ENCODE measurements at places on chromosomes 2 and 18.

- DNase-seq = no peak
Measured at GRCh38 chr2:44388877-44389276, 27.1 kb downstream of the CAMKMT start.

- DNase-seq = no peak
Measured at GRCh38 chr2:8030573-8031303, 651.1 kb upstream of the ID2 start.

DNA sequence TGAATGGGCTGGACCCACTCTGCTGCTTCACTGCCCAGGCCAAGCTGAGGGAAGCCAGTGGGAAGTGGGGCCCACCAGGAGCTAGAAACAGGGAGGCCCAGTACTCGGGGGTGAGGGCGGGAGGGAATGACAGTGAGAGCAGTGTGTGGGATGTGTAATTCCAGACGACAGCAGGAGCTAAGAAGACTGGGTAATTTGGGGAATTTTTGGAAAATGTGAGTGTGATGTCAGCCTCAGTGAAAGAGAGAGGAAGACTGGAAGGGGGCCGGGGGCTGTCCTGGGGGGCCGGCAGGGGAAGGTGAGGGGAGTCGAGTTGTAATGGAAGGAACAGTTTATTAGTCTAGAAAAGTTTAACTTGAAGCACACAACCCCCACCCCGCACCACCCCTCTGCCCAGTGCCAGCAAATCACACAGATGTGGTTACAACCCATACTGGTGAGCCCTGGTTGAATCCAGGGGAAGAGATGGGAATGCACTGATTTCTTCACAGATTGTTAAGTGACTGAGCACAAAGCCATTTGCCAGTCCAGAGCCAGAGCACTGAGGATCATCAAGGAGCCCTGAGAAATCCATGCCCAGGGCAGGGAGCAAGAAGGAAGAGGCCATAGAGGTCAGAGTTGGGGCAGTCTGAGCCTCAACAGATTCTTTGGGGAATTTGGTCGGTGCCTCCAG lies 76.7 kb upstream of the PKDCC start:
- DNase-seq = no peak

DNA sequence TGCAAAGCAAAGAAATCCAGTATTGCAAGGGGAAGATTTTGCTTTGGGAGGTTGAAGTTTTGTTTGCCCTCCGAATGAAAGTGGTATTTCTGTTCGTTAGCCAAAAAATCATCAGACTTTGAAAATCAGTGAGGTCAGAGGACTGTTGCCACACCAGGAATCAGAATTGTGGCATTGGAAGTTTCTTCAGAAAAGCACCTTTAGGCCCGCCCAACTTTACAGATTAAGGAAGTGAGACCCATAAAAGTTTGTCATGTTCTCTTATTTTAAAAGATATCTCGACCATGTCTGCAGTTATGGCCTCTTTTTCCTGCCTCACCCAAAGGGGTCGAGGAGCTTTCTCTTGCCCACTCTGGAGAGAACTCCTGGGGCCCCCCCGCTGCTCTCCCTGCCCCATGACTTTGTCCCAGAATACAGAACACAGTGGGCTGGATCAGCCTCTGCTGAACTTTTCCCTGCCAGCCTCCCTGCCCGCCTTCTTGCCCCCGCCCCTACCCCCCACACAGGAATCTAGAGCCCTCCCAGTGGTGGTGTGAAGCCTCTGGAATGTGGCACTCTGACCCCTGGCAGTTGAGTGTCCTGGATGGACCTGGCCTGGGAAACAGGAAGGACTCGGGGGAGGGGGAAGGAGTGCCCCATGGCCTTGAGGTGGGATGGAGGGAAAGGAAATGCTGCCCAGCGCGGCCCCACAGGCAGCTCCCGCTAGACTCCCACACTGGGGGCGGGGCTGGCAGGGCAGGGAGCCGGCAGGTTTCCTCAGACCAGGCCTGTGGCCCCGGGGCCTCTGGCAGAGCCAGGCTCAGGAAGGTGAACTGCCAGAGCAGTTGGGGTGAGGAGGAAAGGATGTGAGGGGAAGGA lies 25.3 kb downstream of the CRIM1 start:
- DNase-seq = peak; percentile 86

DNA sequence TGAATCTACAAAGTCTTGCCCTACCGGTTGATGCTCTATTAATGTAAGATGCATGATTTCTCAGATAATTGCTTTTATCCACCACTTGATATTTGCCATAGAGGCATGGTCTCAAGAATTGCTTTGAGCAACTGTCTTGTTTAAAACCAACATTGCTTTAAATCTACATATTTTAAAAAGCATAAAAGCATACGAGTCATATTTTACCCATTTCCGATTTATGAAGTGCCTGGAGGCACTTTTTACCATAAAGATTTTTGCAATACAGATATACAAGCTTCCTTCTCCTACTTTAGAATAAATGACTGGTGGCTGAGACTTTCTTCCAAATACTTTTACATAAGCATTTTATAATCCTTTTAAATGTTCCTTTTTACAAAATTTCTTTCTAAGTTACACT lies 517.6 kb downstream of the TXNL1 start:
- DNase-seq = no peak

DNA sequence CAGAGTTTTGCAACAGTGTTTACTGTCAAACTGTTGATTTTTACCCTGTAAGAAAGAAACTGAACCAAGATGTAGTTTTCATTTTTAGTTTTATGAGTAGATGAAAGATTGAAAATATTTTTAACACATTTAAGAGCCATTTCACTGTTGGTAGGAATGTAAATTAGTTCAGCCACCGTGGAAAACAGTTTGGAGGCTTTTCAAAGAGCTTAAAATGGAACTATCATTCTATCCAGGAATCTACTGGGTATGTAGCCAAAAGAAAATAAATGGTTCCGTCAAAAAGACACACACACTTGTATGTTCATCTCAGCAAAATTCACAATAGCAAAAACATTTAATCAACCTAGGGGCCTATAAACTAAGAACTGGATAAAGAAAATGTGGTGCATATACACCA lies 729.8 kb upstream of the CDH7 start:
- DNase-seq = no peak

- DNase-seq = no peak
Measured at GRCh38 chr18:2997846-2998564, 14.9 kb downstream of the LPIN2 start.

GRCh38 chr2:217329023-217329431 lies 469.2 kb upstream of the TNP1 start:
- no peak for DNase-seq

GRCh38 chr2:190856985-190857384 lies 23.6 kb upstream of the GLS start:
- DNase-seq = no peak

DNA sequence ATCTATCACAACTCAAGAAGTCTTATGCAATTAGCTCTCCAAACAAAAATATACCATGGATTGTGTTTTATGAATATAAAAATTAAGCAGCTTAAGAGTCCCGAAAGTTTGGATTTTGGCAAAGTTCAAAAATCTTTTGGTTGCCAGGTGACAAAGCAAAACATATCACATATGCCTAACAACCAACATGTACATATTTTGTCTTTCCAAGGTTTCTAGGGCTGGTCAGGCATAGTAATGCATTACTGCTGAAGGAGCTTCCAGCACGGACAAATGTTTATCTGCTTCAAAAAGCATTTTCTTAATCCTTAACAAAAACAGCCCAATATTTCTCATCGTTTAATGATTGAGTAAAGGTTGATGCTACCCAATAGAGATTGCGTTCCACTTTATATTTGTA lies 1327.1 kb upstream of the ZEB2 start:
- DNase-seq = no peak

GRCh38 chr2:203841654-203842053 lies 25.9 kb upstream of the CTLA4 start:
- no peak for DNase-seq

DNA sequence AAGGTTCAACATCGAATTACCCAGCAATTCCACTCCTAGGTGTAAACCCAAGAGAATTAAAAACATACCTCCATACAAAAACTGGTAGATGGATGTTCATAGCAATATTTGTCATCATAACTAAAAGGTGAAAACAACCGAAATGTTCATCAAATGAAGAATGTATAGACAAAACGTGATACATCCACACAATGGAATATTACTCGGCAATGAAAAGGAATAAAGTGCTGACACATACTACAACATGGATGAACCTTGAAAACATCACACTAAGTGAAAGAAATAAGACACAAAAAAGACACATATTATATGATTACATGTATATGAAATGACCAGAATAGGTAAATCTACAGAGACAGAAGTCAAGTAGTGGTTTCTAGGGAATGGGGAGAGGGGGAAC lies 20.6 kb upstream of the CHMP1B start:
- no peak for DNase-seq

GRCh38 chr2:238684362-238685326 lies 163.2 kb upstream of the TWIST2 start:
- DNase-seq = peak; percentile 78

DNA sequence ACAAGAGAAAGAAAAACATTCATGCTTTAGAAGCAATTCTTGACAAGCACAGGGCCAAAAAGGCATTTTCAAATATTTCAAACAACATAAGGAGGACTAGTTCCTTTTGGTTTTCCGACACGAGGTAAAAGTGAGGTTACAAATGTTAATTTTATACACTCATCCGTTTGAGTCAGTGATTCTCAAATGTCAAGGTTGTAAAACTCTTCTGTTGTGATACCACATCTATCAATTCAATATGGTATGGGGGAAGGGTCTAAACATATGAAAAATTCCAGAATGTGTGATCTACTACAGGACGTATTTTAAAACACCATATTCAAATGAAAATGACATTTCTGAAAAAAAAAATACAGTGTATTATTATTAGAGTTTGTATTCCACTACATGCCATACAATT lies 52.7 kb downstream of the TGIF1 start:
- no peak for DNase-seq

GRCh38 chr2:25977768-25978167 lies 4.5 kb downstream of the KIF3C start:
- peak; percentile 78 for DNase-seq

DNA sequence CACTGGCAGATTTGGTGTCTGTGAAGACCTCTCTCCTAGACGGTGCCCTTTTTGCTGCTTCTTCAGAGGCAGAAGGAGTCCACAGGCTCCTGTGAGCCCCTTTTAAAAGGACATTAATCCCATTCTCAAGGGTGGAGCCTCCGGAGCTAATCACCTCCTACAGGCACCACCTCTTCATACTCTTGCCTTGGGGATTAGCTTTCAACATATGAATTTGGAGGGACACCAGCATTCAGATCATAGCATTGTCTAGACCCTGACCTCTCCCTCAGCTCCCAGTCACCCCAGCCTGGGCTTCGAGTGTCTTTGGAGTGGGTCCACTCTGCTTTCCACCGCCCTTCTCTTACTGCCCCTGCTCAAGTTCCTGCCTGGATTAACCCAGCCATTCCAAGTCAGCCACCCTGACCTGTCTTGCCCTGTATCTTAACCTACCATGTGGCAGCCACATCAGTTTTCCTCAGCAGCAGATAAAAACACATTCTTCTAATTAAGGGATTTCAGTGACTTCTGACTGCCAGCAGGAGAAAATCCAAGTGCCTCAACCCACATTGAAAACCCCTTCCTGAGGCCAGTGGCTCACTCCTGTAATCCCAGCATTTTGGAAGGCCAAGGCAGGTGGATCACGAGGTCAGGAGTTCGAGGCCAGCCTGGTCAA lies 6.1 kb upstream of the NCL start:
- no peak for DNase-seq

DNA sequence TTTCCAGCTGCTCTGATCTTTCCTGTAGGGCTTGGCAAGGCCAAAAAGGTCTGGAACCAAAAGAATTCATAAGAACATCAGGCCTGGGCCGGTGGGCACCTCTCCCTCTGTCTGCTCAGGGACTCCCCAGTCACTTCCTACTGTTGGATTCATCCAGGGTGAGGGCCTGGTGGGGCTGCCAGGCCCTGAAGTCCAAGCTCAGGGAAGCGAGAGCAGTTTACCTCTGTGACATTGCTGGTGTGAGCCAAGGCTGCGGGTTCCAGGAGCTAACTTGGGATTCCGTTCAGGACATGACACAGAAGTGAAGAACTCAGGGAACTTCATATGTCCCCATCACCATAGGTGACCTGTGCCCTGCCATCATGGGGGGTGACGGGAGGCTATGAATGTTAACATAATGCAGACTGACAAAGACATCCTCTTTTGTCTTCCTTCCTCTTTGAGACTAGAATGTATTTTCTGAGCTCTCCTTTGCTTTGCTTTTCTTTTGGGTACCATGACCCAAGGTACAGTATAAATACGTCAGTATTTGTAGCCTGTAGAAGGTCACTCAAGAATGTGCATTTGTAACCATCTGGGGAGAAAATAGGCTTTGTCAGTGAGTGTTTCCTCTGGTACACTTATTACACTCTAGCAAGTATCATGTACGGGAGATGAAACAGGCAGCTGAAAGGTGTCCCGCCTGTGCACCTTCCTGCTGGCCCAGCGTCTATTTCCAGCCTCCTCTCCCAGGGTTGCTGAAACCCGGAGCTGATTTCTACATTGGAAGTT lies 130.5 kb upstream of the SLC1A4 start:
- no peak for DNase-seq

DNA sequence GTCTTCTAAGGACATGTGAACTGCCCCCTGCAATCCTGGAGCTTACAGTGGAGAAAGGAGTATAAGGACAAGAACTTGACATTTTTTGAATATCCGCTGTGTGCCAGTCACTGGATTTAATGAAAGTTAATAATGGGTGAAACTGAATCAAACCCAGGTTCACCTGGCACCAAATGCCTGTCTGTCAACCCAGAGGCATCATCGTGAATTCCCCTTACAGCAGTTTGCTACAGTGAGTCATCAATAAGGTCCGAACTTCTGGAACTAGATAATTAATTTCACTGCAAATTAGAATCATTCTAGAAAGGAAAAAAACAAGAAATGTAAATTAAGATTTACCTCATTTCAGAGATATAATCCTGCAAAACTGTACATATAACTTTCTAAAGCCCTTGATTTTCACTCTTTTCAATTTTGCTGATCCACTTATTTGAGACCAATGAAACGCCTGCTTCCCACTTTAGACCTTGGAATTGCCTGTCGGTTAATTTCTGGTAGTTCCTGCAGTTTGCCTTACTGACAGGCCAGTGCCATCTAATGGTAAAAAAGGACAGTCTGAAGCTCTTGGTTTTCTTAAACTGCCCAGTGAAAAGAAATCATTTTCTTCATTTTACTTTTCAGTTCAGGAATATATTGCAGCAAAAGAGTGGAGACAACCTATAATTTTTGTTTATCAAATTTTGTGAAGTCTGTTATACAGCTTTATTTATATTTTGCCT lies 8.2 kb downstream of the DSG2 start:
- DNase-seq = peak; percentile 41

DNA sequence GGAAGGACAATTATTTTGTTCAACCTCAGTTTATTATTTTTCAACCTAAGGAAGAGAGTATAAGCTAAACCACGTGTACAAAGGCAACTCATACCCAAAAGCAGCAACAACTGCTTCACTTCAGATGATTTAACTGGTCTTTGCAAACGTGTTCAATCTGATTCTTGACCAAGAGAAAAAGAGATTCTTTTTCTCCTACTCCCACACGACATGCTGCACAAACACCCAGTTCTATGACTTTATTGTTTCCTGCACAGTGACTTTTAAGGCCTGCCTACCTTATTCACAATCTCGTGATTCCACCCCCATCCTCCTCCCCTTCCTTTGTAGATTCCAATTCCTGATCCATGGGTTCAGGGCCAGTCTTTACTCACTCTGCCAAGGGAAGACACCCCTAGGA lies 1394.8 kb upstream of the ZEB2 start:
- no peak for DNase-seq

Measured in kidney glomerular epithelial cell (primary cell).